Aorta (tissue), 5 donors: ENCODE measurements at places on chromosomes 2 and 18. TPM values are rescaled to one million over a fixed set of nuclear protein-coding genes. Genes with fewer than 3 reads are reported as not detected.

The NT5C1B gene
- polyA plus RNA-seq: not detected

The DPP4 gene
- polyA plus RNA-seq: 0.20 TPM

The CAVIN2 gene
- polyA plus RNA-seq: 3.0 TPM

The REG1B gene
- 16.4 TPM for polyA plus RNA-seq

The CTLA4 gene
- not detected for polyA plus RNA-seq

The FAM161A gene
- 3.1 TPM for polyA plus RNA-seq

The CREG2 gene
- not detected for polyA plus RNA-seq

The ITM2C gene
- polyA plus RNA-seq: 117 TPM

The KCNF1 gene
- polyA plus RNA-seq: not detected

The MOGAT1 gene
- not detected for polyA plus RNA-seq

The CXCR1 gene
- polyA plus RNA-seq: 0.63 TPM

The RAPGEF4 gene
- 1.0 TPM for polyA plus RNA-seq

The PPP4R3B gene
- 42.6 TPM for polyA plus RNA-seq

The CDH7 gene
- not detected for polyA plus RNA-seq

The LYG2 gene
- not detected for polyA plus RNA-seq

The GALNT13 gene
- 1.8 TPM for polyA plus RNA-seq

- no peak for DNase-seq
Measured at GRCh38 chr2:239869272-239870155, 155.6 kb downstream of the NDUFA10 start.

GRCh38 chr2:41399437-41400087 lies 648.3 kb upstream of the PKDCC start:
- no peak for DNase-seq

DNA sequence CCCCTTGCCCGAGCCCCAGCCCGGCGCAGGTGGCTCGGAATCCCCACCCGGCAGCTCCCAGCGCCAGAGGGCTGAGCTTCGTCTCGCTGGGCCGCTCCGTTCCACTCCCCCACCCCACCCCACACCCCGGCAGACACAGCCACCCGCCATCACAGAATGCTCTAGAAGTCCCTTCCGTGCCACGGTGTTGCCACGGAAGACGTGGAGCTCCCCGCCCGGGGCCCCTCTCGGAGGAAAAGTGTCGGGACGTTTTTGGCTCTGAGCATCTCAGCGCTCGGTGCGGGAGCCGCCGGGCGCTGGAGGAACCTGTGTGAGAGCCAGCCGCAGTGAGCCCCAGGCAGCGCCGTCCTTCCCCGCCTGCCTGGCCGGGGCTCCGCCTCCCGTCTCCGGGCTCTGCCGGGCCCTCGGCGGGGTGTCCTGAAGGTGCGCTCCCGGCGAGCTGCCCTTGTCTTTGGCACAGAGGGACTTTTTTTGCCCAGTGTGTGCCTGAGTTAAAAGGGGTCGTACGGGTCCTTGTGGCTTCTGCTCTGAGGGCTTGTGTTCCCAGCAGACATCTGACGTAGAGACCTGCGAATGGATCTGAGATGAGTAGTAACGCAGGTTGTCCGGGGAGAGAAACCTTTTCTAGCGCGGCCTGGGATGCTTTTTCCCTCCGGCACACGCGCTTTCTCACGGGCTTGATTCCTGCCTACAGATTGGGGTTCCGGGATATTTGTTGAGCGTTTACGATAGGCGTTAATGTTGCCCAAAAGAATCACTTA lies 1.8 kb downstream of the ZCCHC2 start:
- DNase-seq: peak; percentile 77

- no peak for DNase-seq
Measured at GRCh38 chr2:224969633-224970260, 72.5 kb downstream of the DOCK10 start.

DNA sequence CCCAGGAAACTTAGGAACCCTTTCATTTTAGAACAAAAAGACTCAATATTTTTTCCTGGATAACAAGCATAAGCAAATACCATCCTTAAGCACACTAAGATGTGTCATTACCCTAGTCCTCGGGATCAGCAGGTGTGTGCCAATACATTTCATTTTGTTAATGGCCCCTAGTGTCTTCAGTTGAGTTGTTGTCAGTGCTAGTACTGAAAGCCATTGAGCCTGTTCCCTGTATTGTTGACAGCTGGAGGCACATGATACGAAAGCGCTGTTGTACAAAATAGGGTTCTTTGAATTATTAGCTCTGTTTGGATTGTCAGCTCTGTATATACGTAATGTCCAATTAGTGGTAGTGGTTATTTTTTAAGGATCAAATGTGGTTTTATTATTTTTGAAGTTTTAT lies 29.5 kb downstream of the VAPA start:
- DNase-seq: no peak

GRCh38 chr2:165632594-165632993 lies 161.5 kb downstream of the GALNT3 start:
- DNase-seq: no peak

- peak; percentile 70 for DNase-seq
Measured at GRCh38 chr18:55588111-55588869, at the start of gene TCF4. TCF4 (minus strand) TSS chr18:55588192; CDS start chr18:55587116, 1,076 bp downstream.

DNA sequence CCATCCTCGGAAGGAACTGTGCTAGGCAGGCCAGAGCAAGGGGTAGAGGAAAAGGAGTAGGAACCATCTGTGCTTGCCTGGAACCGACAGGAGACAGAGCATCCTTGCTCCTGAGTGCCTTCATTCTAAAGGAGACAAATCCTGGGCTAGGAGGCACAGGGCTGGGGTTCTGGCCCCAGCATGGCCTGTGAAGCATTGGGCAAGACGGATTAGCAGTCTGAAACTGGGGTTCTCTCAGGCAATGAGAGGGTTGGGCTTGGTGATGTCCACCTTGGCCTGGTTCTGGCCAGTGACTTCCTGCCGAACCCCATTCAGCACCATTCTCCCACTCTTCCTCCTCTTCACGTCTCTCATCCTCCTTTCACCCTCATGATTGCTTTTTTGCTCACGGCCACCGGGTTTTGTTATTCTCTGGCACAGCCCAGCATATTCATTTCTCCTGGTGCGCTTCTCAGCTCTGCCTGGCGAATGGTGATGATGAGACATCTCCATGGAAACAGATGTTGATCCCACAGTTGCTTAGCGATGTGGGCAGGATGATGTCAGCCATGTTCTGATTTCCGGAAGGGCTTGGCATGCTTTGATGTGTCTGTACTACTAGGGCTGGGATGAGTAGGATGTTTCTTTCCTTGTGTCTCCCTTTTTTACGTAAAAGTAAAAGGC lies 127.7 kb downstream of the CAPN13 start:
- DNase-seq: no peak

GRCh38 chr2:153519257-153519875 lies 40.8 kb upstream of the RPRM start:
- peak; percentile 51 for DNase-seq

DNA sequence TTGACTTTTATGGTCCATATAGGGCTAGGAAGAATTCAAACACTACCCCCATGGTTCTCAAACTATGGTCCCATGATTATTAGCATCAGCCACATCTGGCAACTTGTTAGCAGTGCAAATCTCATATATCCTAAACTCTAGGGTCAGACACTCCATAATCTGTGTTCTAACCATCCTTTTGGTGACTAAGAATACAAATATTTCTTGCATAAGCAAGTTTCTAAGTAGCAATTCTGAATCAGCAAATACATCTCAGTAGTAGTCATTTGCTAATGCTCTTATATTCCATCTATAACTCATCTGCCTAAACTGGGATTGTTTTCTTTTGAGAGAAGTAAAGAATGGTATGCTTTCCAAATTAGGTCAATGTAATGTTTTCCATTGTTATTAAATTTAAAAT lies 447.3 kb downstream of the TMX3 start:
- DNase-seq: no peak

- peak; percentile 59 for DNase-seq
Measured at GRCh38 chr18:48391868-48392267, 17.3 kb downstream of the ZBTB7C start.

DNA sequence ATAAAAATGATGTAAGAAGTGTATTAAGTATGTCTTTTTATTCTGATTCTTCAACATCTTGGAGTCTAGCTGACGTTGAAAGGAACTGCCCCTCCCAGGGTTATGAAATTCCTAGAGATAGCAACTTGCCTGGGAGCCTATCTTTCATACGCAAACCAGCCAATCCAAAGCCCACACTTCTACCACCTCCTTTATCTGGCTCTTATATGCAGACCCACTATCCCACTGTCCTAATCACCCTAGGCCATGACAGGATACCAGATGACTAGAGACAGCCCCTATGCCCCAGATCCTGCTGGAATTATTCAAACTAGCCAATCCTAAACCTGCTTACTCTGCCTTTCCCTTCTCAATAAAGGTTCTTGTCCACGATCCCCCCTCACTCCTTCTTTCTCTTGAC lies 11.8 kb upstream of the CDC42EP3 start:
- DNase-seq: no peak

- DNase-seq: no peak
Measured at GRCh38 chr18:58335821-58336220, 291.8 kb downstream of the NEDD4L start.

DNA sequence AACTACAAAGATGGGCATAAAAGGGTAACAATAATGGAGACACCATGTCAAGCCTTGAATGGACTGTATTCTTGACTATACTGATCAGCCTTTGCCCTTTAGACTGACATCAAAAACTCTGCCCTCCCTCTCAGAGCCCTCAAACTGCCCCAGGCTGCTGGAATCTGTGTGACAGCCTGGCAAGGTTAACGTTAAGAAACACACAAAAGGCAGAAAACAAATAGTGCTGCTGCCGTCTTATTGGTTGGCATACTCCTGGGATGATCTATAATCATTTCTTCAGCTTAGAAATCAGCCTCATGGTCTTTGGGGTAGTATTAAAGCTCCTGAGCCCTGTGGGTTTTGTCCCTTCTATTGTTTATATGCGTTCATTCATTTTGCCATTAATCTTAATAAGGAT lies 338.0 kb downstream of the DCC start:
- DNase-seq: no peak

DNA sequence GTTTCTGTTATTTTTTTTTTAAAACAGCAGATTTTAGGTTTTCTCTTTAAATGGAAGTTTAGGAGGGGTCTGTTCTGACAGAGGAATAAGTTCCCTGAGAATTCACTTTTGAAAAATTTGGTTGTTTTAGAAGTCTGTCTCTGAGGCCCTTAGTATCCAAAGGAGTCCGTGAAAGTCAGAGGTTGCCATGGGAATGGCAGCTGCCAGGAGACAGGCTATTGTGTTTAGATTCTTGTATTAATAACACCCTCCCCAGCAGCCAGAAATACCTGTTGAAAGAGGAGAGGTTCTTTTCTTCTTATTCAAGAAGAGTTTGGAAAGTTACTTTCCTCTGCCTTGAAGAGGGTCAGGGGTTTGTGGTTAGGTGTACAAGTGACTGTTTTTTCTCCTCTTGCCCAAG lies 29.5 kb downstream of the TNP1 start:
- no peak for DNase-seq

DNA sequence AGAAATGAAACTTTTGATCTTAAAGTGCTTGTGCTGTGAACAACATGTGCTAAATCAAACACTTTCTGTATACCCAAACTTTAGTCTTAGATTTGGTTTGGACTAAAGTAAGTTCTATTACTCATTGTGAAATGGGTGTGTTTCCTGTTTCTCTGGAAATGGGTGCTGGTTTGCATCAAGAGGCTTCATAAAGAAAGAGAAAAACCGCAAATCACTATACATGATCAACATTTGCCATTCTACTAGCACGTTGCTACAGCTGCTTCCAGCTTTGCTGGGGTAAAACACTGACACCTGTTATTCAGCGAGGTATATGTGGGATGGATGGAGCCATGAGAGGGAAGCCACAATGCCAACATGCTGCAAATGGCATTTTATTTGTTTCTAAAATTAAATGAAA lies 547.0 kb upstream of the ACVR2A start:
- DNase-seq: no peak

- DNase-seq: no peak
Measured at GRCh38 chr2:100105678-100106054, 36.7 kb downstream of the AFF3 start.

GRCh38 chr18:78082816-78083215 lies 833.2 kb downstream of the GALR1 start:
- DNase-seq: no peak

- no peak for DNase-seq
Measured at GRCh38 chr2:21759819-21760218, 636.1 kb downstream of the TDRD15 start.

- DNase-seq: no peak
Measured at GRCh38 chr2:204180649-204181048, 244.1 kb downstream of the ICOS start.

GRCh38 chr18:40565805-40566509 lies 1389.1 kb upstream of the PIK3C3 start:
- DNase-seq: no peak

DNA sequence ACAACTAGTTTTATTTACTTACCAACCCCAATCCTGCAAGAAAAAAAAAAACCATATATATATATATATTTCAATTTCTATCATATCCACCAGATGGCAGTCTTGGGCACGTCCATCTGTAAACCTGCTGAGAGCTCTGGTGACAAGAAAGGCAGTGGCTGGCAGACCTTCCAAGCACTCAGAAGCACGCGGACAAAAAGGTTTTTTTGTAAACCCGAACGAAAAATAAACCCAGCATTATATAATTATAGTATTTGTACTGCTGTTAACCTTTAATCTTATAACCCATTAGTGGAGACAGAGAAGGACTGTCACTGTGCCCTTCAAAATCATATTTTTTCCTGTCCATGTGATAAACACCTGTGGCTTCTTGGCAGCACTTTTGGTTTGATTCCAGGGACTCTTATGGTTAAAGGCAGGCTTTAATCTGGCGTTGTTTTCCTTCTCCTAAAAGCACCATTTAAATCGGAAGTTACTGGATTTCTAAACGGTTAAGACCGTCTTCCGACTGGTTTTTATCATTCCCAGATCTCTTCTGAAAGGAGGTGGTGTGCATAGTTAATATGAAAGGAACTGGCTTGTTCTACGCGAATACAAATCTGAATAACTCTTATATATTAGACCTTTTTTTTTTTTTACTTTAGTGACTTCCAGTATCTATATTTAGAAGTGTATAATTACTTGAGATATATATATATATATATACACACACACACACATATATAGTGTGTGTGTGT lies 31.0 kb upstream of the SLC3A1 start:
- DNase-seq: peak; percentile 59

- DNase-seq: no peak
Measured at GRCh38 chr2:3465328-3465727, 54.0 kb downstream of the ADI1 start.

- DNase-seq: no peak
Measured at GRCh38 chr2:217016796-217017419, 157.0 kb upstream of the TNP1 start.

DNA sequence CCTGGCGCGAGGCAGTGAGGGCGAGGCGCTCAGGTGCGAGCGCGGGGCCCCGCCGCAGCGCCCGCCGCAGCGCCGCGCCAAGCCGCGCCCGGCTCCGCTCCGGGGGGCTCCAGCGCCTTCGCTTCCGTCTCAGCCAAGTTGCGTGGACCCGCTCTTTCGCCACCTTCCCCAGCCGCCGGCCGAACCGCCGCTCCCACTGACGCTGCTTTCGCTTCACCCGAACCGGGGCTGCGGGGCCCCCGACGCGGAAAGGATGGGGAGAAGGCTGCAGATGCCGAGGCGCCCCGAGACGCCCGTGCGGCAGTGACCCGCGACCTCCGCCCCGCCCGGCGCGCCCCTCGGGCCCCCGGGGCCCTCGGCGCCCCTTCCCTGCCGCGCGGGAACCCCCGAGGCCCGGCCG lies 328 bp upstream of the INHBB start:
- DNase-seq: no peak

- DNase-seq: no peak
Measured at GRCh38 chr2:167332358-167332757, 444.1 kb downstream of the XIRP2 start.

GRCh38 chr2:42135381-42136312 lies 33.5 kb upstream of the EML4 start:
- DNase-seq: no peak
